Right lobe of liver (tissue), 6 donors: ENCODE measurements at places on chromosomes 13 and 19. TPM values are rescaled to one million over a fixed set of nuclear protein-coding genes. Genes with fewer than 3 reads are reported as not detected.

TNFSF9 gene
- not detected for total RNA-seq

C3 gene
- total RNA-seq = 10,569 TPM

GJB2 gene
- total RNA-seq = 28.7 TPM

B3GNT3 gene
- total RNA-seq = 4.9 TPM

TGFBR3L gene
- total RNA-seq = 0.79 TPM
